ENCODE measurements at places on chromosomes 6 and 20.

GRCh38 chr6:3571250-3571681, 114.4 kb upstream of the SLC22A23 start:
- DNase-seq: no peak

- DNase-seq: no peak
These were observed 81.1 kb downstream of the TTLL2 start for GRCh38 chr6:167405778-167406532.

DNA sequence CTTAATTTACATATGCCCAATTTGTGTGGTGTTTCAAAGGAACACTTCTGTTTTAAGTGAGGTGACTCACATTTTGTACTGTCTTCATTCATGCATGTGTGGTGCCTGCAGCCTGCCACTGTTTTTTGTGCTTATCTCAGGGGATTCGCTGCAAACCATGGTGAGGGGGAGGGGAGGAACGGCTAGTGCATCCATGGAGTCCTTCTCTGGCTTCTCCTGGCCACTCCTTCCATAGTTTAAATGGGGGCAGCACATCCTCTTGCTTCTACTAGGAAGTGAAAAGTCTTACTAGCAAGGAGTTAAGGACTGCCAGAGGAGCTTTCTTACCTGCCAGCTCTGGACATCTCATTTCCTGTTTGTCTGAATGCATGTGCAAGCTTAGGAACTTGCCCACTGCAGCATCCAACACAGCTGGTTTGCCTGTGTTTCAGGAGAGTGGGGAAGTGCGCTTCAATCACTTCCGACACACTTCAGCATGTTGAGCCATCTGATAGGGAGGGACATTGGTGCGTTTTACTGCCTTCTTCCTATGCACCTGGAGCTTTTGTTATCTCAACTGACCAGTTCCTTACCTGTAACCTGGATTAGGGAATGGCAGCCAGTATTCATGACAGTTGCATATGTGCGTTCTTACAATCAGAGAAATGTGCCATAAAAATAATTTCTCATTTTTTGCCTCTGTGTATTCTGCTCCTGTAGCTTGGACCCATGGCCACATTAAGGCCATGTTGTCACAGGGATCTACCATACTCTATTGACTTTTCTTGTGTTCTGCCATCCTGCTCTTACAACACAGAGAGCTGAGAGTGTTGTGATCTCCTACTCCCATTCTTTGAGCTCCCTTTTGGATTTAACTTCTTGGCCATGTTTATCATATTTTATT, 211.3 kb downstream of the ARID1B start:
- DNase-seq: no peak

DNA sequence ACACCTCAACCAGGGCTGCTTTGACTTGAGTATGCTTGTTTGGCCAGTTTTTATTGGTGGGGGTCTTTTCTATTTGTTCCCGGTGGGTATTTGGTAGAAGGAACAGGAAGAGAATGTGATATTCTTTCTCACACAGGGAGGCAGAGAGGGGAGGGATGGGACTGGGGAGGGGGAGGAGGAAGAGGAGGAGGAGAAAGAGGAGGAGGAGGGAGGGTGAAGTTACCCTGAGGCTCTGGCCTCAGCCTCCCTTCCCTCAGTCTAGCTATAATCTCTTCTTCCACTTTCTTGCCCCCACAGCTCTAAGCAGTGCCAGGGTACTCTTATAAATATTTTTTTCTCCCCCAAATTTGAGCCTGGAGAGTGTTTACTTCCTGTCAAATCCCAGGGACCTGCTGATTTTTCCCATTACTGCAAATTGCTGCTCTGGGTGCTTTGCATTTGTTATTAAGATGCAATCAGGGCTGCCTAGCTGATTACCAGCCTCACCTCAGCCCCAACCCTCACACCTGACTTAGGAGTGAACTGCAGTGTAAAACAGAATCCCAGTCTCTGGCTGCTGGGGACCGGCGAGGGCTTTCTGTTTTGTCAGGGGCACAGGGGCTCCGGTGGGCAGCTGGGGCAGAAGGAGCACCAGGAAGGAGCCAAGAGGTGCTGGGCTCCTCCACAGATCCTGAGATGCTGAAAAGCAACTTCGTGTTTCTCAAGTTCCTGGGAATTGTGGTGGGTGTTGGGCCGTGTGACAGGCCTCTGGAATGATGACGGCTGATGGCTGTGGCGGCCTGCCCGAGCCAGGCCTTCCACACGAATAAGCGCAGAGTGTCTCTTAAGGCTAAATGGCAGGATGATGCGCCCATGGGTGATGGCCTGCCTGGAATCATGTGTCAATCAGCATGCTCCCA, 141.4 kb downstream of the CD83 start:
- DNase-seq: no peak

GRCh38 chr6:36313649-36313936, 23.1 kb downstream of the BNIP5 start:
- DNase-seq: no peak

- no peak for DNase-seq
These were observed 198.4 kb downstream of the RPS12 start for GRCh38 chr6:133012774-133013173.

DNA sequence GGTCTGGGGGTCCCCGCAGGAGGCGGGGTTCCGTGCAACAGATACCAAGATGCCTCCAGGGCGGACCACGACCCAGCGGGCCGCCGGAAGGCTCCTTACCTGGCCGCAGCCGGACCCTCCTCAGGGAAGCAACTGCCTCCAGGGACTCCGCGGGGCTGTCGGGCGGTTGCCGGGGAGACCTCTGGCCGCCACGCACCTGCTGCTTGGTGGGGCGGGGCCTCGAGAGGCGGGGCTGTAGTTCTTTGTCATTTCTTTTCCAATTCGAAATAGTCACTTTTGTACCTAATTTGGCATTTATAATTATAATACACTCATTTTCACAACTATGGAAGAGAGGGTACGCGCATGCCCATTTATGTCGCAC, 647 bp downstream of the AK9 start:
- DNase-seq: peak; percentile 68

GRCh38 chr6:167797011-167797471, 29.7 kb upstream of the AFDN start:
- DNase-seq: no peak

DNA sequence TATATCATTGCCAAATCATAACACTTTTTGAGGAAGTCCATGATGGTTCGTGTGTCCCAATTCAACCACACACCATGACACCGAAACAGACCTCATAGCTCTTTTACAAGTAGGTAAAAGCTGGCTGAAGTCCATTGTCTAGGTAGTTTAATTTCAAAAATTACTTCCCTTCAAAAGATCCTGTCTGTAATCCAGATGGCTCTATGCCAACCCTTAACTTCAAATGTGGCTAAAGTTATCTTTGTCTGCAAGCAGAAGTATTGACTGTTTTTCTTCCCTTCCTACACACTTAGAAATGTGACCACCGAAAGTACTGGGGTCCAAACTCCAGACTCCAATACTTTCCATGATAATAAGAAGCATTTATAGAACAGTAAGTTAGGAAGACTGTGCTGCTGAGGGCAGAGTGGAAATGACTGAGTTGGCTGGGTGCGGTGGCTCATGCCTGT, 8.3 kb upstream of the TIAM2 start:
- no peak for DNase-seq

- no peak for DNase-seq
These were observed 7.1 kb upstream of the TAAR1 start for GRCh38 chr6:132666118-132666517.

- DNase-seq: no peak
These were observed 25.5 kb upstream of the ARG1 start for GRCh38 chr6:131547488-131547887.

DNA sequence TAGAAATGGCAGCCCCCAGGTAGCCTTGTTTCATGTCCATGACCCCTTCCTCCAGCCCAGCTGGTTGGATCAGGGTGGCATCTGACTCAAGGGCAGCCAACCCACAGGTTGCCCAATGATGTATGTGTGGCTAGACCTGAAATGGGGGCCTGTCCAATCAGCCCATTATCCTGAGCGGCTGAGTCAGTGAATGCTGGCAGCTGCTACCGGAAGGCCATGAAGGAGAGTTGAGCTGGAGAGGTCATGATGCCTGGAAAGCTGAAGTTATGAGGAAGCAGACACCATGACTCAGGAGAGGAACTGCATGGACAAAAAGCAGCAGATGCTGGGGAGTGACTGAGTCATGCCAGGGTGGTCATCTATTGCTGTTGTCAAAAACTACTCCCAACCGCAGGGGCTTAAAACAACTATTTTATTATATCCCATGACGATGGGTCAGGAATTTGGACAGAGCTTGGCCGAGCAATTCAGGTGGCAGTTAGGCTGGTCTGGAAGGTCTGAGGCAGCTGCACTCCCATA, 67.3 kb downstream of the MDGA1 start:
- DNase-seq: no peak

- peak; percentile 2 for DNase-seq
These were observed 310.5 kb downstream of the TAF4 start for GRCh38 chr20:61754976-61755778.

DNA sequence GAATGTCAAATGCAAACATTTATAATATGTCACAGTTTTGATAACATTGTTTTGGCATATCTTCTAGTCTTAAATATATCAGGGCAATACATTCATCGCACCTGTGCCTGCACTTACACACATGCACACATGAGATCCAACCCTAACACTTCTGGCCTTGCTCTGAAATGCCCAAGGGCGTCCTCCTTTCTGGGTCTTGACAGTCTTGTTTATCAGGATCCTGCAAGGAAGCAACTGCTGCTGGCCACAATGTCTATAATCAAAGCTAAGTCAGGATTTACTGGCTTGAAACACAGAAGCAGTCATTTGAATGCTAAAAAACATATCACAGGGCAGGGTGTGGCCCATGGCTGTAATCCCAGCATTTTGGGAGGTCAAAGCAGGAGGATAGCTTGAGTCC, 32.9 kb upstream of the FAM50B start:
- no peak for DNase-seq

DNA sequence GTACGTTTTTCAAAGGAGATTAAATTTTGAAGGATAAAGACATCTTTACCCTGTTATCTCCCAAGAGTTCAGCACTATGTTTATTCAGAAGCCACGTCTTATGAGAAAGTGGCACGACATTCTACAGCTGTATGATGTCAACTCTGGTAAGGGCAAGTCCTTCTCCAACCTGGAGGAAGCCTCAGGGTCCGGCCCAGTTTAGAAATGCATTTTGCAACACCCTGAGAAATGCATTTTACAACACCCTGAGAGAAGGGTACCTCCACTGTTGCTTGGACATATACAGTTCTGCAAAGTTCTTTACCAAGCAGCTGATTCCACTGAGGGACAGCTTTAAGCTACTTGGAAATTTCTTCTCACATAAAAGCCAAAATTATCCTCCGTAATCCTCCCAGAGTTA, 17.5 kb downstream of the NAPB start:
- no peak for DNase-seq

GRCh38 chr6:16673011-16673797, 88.1 kb downstream of the ATXN1 start:
- DNase-seq: no peak

DNA sequence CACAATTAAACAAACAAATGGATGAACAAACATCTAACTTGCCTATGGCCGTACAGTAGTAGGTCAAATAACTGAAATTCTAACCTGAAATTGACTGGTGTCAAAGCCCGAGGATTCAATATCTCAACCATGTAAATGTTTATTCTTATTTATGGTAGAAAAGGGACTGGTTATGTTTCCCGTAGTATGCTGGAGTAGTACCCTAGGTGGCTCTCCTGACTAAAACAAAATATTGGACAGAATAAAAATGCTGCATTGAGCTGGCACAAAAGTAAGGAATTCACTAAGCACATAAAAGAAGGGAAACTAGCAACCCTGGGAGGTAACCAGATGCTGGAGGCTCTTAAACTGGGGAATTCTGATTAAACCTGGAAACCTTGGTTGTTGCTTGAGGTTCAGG, 117.1 kb upstream of the PREP start:
- no peak for DNase-seq

DNA sequence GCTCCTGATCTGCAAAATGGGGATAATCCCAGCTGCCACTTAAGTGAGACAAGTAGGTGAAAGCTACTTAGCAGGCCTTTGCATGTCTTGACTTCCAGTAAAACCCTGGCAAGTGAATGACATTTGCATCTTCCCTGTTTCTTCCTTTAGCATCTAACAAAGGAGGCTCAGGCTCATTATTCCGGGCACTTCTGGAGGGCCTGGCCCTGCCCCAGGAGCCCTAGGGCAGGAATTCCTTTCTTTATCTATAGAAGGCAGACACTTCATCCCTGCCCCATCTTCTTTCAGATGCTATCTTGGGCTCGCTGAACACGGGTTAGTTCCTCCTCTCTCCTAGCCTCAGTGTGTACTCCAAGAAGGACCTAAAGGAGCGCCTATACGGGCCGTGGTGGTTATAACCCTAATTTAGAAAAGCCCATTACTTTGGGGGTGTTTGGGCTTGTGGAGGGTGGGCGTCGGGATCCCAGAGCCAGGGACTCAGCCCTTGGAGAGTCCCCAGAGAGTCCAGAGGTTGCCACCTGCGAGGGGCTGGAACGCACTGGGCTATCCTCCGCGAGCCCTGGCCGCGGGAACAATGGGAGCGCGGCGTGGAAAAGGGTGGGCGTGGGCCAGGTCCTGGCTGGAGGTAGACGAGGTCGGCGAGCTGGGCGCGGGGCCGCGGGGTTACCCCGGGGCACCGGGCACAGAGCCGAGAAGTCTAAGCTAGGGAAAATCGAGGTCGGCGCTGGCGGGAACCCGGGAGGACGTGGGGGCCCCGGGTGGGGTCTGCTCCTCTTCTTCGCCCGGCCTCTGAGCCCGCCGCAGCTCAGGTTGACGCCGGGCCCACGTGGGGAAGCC, 62.8 kb upstream of the EPB41L1 start:
- DNase-seq: no peak

GRCh38 chr6:155163601-155164000, 100.2 kb upstream of the CLDN20 start:
- no peak for DNase-seq

GRCh38 chr6:107646176-107646575, 156.3 kb downstream of the SOBP start:
- DNase-seq: peak; percentile 77

DNA sequence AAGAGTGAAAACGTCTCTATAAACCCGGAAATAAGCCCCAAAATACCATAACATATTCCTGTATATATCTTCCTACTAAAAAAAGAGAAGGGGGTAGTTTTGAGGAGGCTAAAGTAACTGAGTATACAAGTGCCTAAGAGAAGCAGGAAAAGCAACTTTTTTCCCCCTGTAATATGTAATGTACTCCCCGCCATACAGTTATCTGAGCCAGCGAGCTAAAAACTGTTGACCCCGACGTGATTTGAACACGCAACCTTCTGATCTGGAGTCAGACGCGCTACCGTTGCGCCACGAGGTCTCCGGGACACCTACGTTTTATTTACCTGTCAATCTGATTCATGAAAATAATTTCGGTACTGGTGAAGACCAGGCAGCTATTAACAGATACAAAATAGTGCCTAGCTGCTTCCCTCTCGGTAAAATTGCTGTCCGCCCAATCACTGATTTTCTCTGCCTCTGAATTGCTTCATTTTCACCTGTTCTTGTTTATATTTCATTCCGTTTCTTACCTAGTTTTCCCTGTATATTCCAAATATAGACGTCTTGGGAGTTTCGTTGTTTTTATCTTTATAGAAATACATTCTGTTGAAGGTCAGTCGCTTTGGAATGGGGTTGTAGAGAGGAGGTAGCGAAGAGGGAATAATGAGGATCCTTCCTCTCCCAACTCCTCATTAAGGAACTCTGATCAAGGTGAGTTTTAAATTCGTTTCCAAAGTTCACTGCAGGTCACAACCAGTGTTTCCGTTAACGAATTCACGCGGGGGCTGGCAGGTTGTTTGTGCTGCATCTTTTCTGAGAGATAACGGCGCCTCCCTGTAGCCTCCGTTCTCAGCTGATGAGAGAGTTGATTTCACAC, 33.6 kb upstream of the BTN3A2 start:
- no peak for DNase-seq

- DNase-seq: no peak
These were observed 2.8 kb downstream of the RSPH9 start for GRCh38 chr6:43647613-43648012.
